DMS 273 treated with DMSO at 0.1 percent for 48 hours (cell line): ENCODE measurements at places on chromosomes 13 and 19.
A peak's percentile ranks its signal among the peaks of the same experiment; 100 is the strongest.

GRCh38 chr13:73835138-73835721 lies 299.0 kb downstream of the KLF12 start:
- DNase-seq = peak; percentile 7

DNA sequence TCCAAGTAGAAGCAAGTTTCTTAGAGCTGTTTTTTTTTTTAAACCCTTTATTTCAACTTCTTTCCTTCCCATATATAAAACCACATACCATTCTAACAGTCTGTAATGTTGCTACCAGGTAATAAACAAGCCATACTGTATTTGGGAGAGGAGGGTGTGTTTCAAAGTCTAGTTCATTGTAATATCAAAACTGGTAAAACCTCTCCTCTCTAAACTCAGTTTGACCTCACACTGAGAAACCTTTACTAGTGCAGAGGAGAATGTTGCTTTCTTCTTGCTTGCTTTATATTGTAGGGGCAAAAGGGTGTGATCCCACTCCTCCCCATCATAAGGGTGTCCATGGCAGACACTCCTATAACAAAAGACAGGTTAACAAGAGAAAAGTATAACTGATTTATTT lies 155.1 kb downstream of the GGACT start:
- no peak for DNase-seq

DNA sequence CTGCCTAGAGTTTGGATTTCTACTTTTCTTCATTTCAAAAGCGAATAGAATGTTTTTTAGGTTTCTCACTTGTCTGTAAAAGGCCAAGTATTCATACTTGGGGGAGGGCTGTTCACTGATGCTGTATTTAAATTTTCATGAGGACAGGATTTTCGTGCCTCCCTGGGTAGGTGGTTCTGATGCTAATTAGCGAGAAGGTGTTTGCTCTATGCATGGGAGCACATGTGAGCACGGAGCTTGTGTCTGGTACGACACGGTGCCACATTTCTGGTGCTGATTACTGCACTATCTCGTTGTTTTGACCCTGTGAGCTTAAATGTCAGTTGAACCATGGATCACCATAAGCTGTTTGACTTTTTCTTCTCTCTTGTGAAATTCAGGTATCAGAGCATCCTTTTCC lies 45.8 kb downstream of the MTUS2 start:
- DNase-seq = no peak

GRCh38 chr19:49148784-49149651 lies 6.2 kb downstream of the HRC start:
- peak; percentile 90 for DNase-seq

DNA sequence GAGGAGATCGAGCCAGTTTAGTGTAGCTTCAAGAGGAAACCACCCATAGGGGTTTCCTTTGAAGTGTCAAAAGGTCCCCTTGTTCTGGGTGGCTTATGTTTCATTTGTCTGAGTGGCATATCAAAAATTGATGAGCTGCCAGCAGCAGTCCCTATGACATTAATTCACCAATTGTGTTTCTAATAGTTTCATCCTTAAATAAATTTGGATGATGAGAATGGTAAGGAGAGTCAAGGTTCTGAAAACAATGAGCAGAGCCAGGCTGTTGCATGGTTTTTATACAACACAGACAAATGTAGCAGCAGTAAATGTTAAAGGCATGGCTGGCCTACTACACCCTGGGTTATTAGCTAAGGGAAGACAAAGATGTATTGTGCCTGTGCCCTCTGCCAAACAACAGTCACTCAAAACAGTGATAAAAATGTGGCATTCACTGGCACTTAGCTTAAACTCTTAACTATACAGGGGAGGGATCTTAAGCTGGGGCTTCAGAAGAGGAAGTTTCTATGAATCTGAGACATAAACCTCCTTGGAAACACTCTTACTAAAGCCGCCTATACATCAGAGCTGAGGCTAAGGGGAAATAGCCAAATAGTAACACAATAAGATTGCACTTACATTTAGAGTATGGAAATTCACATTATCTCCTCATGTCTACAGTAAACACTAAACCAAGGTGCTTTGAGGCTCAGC lies 200.5 kb downstream of the POU4F1 start:
- no peak for DNase-seq

- DNase-seq = no peak
Observed at GRCh38 chr13:42926555-42926954, 65.5 kb downstream of the EPSTI1 start.

GRCh38 chr19:33323093-33323820 lies 20.9 kb upstream of the CEBPA start:
- DNase-seq = no peak
